Activated T-helper 1 cell treated with anti-CD3 and anti-CD28 coated beads, Interleukin-2, amount 50 U/mL, for 16 hours (primary cell): ENCODE measurements at places on chromosomes 5 and 9.
A peak's percentile ranks its signal among the peaks of the same experiment; 100 is the strongest.

DNA sequence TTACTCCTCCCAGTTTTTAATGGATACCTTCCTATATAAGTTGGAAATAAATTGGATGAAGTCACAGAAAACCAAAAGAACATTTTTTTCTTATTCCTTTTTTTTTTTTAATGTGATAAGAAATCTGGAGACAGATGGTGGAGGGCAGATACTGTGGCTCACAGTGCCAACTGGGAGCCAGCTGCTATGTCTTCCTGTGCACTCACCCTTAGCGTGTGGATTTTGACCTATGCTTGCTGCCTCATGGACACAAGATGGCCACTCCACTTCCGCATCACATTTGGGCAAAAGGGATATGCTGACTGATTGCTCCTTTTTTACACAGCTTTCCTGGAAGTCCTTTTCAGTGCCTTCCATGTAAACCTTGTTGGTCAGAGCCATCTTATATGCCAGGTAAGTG, 342.6 kb downstream of the MAN2A1 start:
- DNase-seq, result no peak

DNA sequence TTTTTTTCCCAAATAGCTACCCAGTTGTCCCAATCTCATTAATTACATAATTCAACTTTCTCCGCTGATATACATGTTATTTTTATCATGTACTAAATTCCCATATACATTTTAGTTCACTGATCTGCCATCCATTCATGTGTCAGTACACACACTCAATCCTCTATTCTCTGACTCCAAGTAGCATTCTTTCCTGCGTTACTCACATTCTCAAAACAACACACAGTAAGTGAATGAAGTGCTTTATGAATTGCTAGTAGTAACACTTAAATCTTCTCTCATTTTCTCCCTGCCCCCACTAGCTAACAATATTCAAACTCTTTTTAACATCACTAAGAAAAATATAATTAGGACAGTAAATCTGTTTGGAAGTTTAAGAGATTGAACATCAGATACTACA, 8.9 kb downstream of the ZNF366 start:
- no peak for DNase-seq

- no peak for DNase-seq
Observed at GRCh38 chr5:158792976-158793375, 306.7 kb downstream of the EBF1 start.

DNA sequence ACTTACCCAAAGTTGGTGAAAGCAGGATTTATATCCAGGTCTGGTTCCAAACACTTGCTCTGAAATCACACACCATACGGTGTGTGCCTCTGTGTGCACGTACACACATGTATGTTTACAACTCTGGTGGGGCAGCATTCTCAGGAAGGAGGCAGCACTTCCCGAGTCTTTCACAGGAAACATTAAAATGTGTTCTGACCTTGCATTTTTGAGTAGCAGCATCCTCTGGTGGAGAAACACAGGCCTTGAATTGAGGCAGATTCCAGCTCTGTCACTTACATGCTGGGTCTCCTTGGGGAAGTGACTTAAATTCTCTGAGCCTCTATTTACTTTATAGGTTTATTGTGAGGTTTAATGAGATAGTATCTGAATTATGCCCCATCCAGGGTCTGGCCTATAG, 126.4 kb downstream of the RGS3 start:
- DNase-seq, result no peak

DNA sequence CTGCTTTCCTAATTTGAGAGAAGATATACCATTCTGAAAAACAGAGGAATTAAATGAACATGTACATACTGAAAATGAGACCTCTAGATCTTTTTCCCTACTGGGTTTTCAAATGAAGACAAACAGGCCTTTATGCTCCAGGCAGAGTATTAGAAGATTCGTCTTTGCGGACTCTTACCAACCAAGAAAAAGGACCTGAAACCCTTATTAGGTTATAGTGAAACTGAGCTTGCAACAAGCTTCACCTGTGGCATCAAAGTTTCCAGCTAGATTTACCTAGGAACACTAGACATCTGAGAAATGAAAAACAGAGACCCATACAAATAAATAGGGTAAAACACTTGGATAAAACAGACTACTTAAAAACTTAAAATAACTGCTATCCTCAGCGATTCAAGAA, 46.3 kb downstream of the SMIM15 start:
- DNase-seq, result no peak

DNA sequence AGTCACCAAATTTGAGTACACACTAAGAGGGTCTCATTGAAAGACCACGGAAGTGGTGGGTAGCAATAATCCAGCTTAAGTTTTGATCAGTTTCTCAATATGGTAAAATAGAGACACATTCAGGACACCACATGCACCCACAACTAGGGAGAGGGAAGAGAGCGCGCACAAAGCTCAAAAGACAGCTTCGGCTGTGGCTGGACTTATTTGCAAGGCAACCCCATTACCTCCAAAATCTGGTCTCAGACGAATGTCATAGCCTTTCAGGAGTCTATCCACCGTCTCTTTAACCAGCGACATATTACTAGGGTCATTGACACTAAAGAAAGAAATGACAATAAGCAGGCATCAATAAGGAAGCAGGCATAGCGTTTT, 443 bp downstream of the GABRB2 start:
- no peak for DNase-seq

DNA sequence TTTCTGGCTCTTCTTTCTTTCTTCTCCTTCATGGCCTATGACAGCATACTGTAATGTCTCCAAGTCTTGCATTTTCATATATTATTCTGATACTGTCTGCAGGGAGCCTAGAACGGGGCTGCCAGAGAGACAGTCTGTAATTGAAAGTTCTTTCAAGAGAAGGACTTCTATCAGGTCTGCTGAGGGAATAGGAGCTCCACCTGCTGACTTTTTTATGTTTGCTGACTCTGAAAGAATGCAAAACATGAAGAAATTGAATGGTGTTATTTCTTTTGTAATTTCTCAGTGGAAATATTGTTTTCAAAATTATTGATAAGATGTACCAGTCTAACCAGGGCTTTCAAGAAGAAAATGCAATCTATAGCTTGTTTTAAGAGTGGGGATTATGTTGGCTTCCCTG, 121.9 kb upstream of the RFX3 start:
- DNase-seq, result no peak

DNA sequence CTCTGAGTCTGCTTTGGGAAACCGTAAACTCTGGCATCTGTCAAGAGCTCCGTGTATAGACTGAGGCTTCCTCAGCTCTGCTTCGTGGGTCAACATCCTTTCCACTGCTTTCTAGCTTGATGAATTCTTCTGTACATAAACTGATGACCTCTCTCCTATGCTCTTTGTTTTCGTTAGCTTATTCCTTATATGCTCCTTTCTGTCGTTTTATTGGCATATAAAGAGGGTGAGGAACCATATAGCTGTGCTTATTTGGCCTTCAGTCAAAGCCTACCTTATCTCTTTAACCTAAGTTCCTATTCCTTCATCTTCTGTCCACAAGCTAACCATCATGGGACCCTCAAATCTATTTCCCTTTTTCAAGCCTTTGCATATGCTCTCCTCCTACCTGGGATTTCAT, 39.4 kb upstream of the CARTPT start:
- no peak for DNase-seq

GRCh38 chr5:65672796-65673195, 48.0 kb downstream of the SHLD3 start:
- DNase-seq, result no peak

GRCh38 chr5:51148437-51148836, 234.8 kb upstream of the ISL1 start:
- no peak for DNase-seq

- no peak for DNase-seq
Observed at GRCh38 chr5:17289681-17290539, 72.5 kb downstream of the BASP1 start.

GRCh38 chr9:104769655-104770054, 5.7 kb downstream of the NIPSNAP3B start:
- no peak for DNase-seq

DNA sequence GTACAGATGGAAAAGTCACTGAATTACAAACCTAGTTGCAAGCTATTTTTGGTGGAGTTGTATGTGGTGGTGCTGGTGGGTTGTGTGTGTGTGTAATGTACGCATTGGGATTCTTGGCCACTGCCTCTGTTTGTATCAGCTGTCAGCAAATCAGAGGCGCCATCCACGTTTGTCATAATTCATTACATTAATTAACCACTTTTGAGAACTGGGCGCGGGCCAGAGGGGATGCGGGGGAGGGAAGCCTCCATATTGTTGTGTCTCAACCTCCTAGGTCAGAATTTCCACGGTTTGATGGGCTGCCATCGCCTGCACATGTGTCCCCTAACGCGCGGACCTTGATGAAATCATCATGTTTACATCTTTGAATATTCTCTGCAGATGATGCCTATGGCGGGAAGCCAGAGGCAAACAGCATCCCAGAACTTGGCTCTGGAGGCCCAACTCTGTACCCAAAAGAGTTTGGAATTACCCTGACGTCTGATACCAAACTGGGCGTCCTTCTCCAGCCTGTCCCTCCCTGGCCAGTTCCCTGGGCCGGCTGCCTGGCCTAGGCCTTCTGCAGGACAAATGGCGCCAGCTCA, 54.9 kb downstream of the FGF18 start:
- DNase-seq, result no peak

DNA sequence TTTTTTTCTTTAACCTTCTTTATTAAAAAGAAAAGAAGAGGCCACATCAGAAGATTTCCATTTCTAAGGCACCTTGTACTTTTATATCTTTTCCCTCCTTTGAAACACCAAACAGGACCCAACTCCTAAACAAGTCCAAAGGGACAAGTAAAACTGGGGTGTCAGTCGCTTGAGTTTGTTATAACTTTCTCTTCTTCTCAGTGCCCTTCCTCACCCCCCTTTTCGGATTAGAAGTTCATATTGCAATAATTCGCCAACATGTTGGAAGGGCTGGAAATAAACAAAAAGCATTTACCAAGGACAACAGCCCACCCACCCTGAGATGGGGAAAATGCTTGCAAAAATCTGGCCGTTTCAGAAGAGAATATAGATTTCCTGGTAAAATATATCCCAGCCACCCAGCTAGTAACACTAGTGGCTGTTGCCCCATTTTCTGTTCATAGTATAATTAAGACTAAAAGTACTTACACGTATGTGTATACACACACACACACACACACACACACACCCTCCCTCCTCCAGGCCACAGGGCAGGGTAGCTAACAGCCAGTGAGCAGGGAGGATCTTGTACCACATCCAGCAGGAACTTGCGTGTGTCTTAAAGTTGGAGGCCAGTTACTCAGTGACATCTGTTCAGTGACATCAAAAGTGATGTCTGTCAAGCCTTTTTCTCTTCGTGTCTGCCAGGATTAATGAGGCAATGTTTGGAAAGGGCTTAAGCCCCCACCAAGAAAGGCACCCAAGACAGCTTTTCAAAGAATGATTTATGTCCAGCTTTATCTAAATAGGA, 149.1 kb upstream of the KLF4 start:
- DNase-seq, result no peak

- DNase-seq, result no peak
Observed at GRCh38 chr5:126818736-126819135, 41.8 kb downstream of the LMNB1 start.

DNA sequence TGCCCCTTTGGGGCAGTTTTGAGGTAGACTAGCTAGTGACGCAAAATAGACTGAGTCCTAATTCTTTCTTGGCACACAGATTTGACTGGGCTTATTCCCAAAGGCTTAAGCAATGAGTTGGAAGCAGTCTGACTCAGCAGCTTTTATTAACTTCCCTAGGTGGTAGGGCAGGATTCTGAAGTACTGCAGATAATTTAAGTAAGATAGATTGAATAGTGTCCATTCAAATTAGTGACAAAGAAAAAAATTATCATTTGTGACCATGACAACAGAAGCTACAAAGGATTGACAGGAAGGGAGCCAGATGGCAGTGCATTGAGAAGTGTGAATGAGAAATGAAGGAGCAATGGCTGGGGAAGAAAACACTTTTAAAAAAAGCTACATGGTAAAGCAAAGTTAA, 649.4 kb downstream of the CDH9 start:
- no peak for DNase-seq

- no peak for DNase-seq
Observed at GRCh38 chr5:139912804-139913203, 117.2 kb downstream of the PSD2 start.

GRCh38 chr5:178145965-178146820, 7.5 kb downstream of the NHP2 start:
- peak; percentile 50 for DNase-seq

DNA sequence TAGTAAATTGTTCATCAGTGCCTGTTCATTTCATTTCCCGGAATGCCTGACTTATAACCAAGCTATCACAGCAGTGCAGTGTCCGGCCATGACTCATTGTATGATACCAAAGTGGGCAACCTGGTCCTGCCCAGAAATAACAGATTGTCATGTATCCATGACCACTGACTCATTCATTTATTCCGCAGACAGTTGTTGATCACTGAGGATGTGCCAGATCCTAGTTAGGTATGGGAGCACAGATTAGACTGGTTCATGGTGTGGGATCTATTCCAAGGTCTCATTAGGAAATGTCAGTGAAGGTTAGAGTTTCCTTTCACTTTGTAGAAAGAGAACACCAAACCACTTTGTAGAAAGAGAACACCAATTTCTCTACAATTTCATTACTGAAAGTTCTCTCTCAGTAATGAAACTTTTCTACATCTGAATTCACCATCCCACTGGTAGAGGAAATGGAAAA, 8.7 kb downstream of the NREP start:
- DNase-seq, result no peak

DNA sequence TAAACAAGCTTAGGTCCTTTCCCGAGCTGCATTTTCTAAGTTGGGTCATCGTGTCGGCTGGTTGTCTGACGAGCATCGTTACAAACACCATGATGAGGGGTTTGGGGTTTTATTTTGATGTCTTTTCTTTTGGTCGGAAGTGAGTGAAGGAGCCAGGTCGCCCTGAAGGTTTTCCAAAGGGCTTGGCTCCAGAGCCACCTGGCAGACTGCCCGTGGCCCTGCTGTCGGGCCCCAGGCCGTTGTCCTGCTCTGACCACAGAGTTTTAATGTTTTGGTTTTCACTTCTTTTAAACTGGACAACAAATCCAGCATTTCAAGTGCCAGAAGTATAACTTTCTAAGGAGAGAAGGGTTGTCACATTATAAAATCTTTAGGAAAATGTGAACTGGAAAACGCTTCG, 42.3 kb downstream of the TENT4A start:
- DNase-seq, result no peak
